Fibroblast of the aortic adventitia (primary cell): ENCODE measurements at places on chromosomes 16 and 17.

GRCh38 chr17:81354252-81354953 is 40.9 kb upstream of the BAHCC1 start:
- DNase-seq, result no peak

DNA sequence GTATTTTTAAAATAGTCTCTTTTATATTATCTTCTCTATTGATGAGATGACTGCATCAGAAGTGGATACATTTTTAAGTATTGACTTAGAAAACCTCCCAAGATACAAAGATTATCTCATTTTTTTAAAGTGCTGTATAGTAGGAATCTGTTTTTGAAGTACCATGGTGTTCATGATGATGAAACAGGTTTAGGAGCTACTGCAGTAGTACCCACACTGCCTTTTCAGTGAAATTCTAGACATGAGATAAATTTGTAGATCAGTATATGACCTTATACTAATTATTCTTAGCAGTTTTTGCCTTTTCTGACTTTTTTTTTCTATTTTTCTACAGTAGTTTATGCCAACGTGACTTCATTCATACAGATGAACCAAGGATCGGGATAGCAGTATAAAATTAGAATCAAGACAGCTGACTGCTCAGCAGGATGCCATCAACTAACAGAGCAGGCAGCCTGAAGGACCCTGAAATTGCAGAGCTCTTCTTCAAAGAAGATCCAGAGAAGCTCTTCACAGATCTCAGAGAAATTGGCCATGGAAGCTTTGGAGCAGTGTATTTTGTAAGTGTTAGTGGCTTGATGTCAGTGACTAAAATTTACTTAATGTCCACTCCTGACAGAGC is 61.1 kb downstream of the TAOK1 start:
- DNase-seq, result no peak

GRCh38 chr16:66293207-66293735 is 73.2 kb upstream of the CDH5 start:
- no peak for DNase-seq

DNA sequence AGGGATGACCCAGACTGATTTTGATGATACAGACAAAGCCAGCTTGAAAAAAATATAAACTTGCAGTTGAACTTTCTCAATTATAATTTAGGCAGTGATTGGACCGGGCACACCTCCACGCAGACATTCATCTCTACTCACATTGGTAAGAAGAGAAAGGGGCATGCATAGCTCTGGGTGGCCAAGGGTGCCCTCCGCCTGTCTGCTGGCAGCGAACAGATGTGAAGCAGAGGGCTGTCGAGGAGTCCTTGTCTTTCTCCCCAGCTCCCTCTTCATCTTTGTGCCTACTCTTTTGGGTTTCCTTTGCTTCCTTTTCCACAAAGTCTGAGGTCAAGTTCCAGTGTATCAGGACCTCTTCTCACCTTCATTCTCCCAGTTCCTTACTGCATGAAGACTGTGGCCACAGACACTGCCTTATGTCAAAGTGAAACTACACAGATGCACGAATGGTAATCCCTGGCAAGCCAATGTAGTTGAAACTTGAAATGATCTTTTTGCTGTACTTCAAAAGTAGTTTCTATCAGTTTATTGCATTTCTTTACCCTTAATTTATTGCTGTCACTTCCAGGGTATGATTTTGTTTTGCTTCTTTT is 343.7 kb upstream of the SOX9 start:
- DNase-seq, result no peak

DNA sequence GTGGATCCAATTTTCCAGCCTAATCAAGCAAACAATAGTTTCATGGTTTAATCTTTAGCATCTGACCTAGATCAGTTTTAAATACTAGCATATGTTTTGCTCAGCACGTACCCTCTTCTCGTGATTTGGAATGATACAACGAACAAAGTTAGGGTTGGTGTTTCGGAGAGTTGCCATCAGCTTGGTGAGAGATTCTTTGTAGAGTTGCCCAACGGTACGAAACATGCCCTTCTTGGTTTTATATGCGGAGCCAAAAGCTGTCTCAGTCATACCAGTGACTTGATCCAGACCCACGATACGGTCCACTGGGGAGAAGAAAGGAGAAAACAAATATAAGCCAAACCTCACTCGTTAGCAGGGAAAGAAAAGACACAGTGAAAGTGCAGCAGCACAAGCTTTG is 85.3 kb downstream of the NDEL1 start:
- DNase-seq, result no peak

GRCh38 chr17:8887834-8888703 is 20.6 kb upstream of the PIK3R6 start:
- DNase-seq, result no peak

- no peak for DNase-seq
Observed at GRCh38 chr16:84863481-84863814, 43.7 kb downstream of the CRISPLD2 start.

DNA sequence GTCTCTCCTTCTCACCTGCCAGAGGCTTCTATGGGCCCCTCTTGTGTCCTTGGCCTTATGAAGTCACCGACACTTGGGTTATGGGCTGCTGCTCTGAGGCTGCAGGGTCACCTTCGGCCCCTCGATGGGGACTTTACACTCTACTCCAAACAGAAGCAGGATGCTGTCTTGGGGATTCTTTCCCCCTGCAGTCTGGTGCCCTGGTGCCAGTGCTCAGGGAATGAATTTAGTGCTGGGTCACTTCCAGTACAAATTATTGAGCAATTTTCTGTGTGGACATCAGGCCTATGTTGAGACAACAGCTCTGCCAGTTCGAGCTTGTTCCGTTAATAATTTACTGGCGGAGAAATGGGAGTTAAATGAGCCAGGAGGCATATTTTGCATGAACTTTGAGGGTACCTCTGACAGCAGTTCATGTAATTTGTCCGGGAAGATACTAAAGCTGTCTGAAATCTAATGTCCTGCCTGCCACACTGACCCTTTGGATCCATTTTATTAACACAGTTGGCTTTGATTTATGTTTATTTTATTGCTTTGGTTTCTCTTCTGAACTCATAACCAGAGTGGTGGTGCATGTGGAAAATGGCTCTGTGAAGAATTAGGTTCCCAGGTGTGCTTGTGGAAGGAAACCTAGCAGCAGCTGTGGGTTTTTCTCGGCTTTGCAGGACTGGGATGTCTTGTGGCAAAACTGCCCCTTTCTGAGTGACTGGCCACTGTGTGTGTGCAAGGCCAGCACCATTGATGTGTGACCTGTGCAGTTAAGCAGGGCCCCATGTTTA is 34.1 kb upstream of the DHX8 start:
- DNase-seq, result no peak

- no peak for DNase-seq
Observed at GRCh38 chr17:17107281-17107680, 65.0 kb downstream of the MPRIP start.

GRCh38 chr16:9226924-9227323 is 135.5 kb downstream of the HAPSTR1 start:
- no peak for DNase-seq

DNA sequence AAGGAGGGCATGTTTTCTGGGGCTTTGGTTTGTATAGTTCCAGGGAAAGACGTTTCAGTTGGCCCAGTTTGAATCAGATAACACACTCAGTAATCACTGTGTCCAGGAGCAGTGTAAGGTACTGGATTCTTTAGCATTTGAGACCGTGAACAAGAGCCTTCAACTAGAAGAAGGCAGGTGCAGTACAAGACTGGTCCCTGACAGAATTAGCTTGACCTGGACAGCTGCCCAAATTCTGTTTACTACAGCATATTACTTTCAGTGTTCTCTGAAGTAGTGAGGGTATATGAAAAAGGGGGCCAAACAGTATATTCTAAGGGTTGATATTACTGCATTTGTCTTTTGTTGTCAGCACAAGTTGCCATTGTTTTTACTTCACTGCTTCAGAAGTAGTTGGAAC is 81.3 kb downstream of the COX10 start:
- DNase-seq, result no peak

DNA sequence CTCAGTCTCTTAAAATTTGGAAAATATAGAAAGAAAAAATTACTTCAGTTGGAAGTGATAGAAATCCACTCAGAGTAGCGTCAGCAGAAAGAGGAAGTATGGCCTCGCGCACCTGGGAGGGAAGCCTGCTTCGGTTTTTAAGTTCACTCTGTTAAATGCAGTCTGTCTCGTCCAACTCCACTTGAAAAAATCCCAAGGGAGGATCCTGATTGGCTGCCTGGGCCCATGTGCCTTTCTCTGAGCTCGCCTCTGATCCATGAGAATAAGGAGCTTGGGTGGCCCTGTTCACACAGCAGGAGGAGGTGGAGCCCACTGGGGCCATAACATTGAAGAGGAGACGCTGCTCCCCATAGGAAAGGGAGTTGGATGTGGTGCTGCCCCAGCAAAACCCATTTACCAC is 40.7 kb downstream of the DNAJA2 start:
- no peak for DNase-seq

GRCh38 chr17:78532922-78533640 is 44.1 kb downstream of the DNAH17 start:
- DNase-seq, result peak; percentile 8

DNA sequence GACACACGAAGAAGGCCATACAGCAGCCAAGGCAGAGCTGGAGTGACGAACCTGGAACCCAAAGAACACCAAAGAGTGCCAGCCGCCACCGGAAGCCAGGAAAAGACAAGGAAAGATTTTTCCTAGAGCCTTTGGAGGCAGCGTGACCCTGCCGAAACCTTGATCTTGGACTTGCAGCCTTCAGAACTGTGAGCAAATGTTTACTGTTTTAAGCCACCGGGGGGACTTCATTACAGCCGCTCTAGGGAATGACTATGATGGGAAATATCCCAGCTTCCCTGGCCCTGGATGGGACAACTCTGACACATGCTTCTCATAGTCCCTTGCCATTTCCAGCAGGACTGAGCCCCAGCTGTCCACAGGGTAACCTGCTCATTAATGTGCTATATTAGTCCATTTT is 270.6 kb downstream of the HAPSTR1 start:
- DNase-seq, result no peak

DNA sequence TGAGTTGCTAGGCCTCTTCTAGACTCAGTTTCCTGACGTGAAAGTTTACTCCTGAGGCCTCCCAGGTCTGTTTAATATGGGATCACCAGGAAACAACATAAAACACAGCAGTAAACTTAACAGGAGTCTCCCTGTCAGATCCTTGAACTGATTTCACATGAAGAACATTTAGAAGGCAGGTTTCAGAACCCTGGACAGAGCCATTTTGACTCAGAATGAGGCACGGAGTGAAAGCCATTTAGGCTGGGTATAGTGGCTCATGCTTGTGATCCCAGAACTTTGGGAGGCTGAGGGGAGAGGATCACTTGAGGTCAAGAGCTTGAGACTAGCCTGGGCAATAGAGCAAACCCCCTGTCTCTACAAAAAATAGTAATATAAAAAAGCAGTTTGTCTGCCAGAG is 289.1 kb downstream of the CA10 start:
- DNase-seq, result no peak

- no peak for DNase-seq
Observed at GRCh38 chr17:72122010-72122764, 1.4 kb downstream of the SOX9 start.

DNA sequence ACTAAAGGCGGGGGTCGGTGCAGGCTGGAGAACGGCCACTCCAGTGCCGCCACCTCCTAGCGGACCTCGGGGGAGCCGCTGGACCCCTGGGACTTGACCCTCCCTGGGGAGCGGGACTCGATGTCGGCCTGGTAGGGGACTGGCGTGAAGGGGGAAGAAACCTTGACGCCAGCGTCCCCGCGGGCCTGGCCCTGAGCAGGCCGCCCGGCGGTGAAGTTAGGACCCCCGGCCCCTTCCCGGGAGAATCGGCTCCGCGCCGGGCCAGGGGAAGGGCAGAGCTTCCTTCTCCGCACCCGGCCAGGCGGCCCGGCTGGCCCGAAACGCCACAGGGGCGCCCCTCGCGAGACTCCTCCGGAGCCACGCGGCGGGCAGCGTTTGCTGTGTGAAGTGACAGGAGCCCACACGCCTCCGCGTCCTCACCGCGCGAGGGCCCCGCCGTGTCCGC is 389 bp downstream of the DUS1L start:
- no peak for DNase-seq

- DNase-seq, result no peak
Observed at GRCh38 chr17:82645516-82645915, 2.7 kb downstream of the WDR45B start.

- DNase-seq, result peak; percentile 20
Observed at GRCh38 chr17:44444735-44445105, 55.3 kb upstream of the ITGA2B start.

- no peak for DNase-seq
Observed at GRCh38 chr17:8797621-8798175, 1.5 kb downstream of the MFSD6L start.

- peak; percentile 62 for DNase-seq
Observed at GRCh38 chr16:72311426-72311825, 139.5 kb upstream of the PMFBP1 start.

DNA sequence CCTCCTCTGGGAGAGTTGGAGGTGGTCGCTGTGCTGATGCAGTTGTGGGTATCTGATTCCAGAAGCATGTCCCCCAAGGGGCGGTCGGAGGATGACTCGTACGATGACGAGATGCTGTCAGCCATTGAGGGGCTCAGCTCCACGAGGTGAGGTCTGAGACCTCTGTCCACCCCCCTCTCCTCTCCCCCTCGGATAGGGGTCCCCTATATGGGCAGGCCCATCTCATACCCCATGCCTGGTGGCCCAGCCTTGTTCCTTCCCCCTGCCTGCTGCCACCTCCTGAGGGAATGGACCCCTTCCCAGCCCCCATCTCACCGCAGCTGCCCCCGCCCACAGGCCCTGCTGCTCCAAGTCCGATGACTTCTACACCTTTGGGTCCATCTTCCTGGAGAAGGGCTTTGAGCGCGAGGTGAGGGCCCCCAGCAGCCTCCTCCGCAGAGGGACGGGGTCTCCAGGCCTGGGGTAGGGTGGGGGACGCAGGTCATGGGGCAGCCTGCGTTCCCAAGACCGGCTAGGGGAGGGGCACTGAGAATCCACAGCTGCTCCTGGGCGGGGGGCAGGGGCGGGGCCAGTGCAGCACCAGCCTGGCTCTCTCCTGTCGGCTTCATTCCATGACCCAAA is 39.2 kb downstream of the ADCY7 start:
- no peak for DNase-seq

DNA sequence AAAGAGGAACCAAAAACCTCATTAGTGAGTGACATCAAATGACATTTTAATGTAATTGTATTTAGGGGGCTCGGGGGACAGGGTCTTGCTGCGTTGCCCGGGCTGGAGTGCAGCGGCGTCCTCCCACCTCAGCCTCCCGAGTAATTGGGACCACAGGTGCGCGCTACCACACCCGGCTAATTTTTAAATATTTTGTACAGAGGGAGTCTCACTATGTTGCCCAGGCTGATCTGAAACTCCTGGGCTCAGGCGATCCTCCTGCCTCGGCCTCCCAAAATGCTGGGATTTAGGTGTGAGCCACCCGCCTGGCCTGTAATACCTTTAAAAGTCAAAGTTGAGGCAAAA is 581 bp downstream of the SNRNP25 start:
- DNase-seq, result no peak

- DNase-seq, result peak; percentile 93
Observed at GRCh38 chr16:636206-637080, at the start of gene METTL26. TSS of gene METTL26 (minus strand) at chr16:636305. CDS start at chr16:636290, 15 bp downstream.

GRCh38 chr16:46757339-46758050 is 9.4 kb upstream of the MYLK3 start:
- no peak for DNase-seq
